Myocyte (in vitro differentiated cells): ENCODE measurements at places on chromosomes 12 and 14. TPM values are rescaled to one million over a fixed set of nuclear protein-coding genes. Genes with fewer than 3 reads are reported as not detected.

DNA sequence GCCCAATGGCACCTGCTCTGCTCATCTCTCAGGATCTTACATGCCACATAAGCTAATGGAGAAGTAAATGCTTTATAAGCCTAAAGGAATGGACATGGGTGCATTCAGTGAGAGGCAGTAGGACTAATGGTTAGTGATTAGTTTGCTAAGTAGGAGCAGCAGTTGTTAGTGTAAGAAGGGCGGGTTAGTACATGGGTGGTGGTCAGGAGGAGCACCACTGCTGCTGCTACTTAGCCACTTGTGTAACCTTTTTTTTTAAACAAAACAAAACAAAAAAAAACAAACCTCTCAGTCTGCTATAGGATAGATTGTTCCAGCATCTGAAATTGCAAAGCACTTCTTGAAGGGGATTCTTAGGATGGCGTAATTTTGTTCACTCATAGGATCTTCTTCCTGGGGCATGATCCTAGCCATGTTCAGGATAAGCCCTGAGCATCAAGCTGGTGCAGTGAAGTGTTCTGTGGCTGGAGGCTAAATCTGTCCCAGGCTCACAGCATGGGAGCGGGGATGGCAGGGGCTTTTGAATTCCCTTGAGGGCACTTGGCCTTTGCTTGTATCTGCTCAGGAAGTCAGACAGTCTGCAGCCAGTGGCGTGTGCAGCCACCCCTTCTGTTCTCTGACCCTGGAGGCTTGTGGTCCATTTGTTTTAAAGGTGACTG lies 63.6 kb downstream of the CHST11 start:
- peak; percentile 20 for DNase-seq

DNA sequence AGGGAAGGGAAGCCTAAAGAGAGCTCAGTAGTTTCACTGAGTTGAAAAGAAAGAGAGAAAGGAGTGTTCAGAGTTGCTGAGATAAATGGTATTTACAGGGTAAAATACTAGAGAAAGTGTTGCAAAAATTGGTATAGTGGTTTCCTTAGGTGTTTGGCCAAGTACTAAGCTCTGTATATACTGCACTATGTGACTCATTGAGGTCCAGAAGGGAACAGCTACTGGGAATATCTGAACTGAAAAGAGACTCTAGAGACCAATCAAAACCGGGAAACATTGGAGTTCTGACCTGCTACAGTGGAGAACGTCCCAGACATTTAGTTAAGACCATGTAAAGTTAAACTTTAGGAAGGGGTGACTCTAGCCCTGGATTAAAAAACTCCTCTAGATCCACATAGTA lies 42.7 kb upstream of the ALX1 start:
- no peak for DNase-seq

GRCh38 chr12:99043319-99043914 lies 398.3 kb downstream of the APAF1 start:
- peak; percentile 72 for DNase-seq

DNA sequence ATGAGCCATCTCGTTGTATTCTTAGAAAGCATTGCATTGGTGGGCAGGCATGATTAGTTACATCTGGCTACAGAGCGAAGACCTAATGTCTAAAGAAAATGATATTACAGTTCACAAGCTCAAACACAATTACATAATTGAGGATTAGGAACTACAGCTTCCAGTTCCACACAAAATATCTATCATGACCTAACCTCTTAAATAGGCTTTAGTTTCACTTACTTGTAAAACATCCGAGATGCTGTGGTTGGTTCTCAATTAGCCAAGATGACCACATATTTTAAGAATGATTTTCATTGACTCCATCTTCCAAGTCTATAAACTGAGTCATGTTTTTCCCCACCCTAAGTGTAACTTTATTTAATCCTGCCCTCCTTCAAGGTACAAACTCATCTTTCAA lies 69.5 kb downstream of the LRIG3 start:
- DNase-seq: no peak

DNA sequence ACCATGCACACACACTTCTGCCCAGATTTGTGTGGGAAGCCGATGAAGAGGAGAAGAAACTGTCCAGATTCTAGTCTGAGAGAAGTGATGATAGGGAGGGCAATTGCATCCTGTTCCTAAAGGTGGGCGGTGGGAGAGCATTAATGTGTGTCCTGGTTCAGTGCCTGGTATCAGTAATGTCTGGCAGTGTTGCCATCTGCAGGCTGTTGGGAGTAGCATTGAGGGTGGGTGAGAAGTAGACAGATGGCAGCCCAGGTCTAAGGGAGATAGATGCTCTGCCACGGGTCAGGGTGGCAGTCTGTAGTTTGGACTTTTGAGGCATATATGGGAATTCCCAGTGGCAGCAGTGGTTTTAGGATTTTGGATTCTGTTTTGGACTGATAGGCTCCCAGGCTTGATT lies 156.4 kb downstream of the ETNK1 start:
- DNase-seq: no peak

DNA sequence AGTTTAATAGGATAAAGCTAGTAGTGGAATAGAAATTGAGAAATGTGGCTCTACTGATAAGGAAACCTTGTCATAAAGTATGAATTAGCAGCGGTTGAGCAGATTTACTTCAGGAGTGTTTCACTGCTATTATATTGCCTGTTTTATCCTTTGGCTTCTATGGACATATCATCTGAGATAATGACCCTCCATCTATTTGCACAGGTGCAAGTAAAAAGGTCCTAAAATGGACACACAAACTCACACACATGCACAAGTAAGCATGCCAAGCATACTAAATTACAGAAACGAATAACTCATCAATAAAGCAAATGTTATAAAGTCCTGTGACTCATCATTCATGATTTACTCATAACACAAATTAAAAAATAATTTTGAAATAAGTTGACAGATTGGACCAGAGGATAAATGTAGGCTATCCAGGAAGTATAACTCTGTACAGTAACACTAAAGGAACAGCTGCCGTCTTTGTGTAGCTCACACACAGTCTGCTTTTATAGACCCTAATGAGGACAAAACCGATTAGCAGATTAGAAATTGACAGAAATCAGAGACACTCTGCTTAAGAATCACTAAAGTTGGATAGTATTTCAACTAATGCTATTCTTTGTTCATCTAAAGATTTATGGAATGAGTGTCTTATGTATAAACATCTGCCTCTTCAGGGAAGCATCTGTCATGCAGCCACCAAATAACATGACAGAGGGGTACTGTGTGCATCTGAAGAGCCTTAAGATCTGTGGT lies 73.9 kb downstream of the SYT1 start:
- DNase-seq: no peak

DNA sequence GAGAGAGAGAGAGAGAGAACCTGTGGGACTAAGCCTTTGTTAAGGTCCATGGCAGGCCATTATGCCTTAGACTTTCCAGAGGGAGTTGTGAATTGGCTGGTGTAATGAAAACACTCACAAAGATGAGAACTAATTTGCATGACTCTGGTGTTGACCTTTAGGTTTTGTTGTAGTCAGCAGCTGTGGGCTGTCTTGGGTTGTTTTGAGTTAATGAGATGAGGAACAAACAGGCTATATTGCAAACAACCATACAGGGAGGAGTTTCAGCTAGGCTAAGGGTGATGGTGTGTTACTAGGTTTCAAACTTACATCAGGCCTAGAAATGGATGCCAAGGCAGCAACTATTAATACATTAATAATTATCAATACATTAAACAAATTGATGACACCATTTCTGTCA lies 26.3 kb downstream of the ATXN7L3B start:
- DNase-seq: no peak

- no peak for DNase-seq
These were observed 12.4 kb upstream of the GPR132 start for GRCh38 chr14:105077649-105077995.

DNA sequence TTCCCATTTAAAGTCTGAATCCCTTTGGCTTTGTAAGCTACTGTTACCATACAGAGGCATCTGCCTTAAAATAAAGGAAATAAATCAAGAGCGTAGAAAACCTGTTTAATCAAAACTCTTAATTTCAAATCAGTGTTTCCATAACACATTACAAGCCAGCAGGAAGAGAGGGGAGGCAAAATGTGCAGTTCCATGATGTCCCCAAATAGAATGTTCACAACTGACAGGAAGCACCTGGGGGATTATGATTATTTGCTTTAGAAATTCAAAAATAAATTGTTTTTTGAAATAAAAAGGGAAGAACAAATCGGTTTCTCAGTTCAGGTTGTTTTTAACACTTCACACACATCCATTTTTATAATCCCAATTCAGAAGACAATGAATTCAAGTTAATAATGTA lies 21.4 kb downstream of the SOCS2 start:
- no peak for DNase-seq

Gene ZC2HC1C
- 0.52 and 1.6 TPM in 2 replicates for total RNA-seq

Gene ACRBP
- 0.16 TPM in 2 replicates for total RNA-seq

Gene RFX4
- total RNA-seq: not detected in 2 replicates

Gene CMA1
- total RNA-seq: not detected in 2 replicates

Gene AGAP2
- total RNA-seq: 9.8 and 30.2 TPM in 2 replicates

Gene ZNF10
- 5.6 and 9.3 TPM in 2 replicates for total RNA-seq

Gene ADAM20
- total RNA-seq: 0.64 and 0.88 TPM in 2 replicates

Gene MGAT4C
- not detected in 2 replicates for total RNA-seq
